ENCODE measurements at places on chromosomes 3 and 15.

DNA sequence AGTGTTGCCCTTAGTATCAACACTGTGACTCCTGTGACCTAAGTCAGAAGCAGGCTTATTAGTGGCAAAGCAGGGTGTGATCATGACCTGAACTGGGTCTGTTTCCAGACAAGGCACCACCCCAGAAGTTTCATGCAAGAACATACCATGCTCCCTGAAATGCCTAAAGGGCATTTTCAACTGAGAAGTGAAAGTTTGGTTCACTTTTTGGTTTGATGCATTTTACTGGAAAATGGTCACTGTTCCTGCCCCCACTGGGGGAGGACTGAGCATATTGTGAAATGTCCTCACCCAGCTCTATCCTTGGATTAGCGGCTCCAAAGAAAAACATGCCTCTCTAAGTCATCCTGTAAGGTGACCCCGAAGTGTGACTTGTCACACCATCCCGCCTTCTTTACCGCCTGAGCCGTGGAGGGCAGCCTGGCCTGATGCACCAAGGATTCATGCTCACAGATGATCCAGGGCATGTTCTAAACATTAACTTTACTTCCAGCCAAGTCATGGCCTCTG lies 3.1 kb upstream of the FAM240A start:
- no peak for DNase-seq

- no peak for DNase-seq
These were observed 62.6 kb downstream of the DUT start for GRCh38 chr15:48393645-48394506.

DNA sequence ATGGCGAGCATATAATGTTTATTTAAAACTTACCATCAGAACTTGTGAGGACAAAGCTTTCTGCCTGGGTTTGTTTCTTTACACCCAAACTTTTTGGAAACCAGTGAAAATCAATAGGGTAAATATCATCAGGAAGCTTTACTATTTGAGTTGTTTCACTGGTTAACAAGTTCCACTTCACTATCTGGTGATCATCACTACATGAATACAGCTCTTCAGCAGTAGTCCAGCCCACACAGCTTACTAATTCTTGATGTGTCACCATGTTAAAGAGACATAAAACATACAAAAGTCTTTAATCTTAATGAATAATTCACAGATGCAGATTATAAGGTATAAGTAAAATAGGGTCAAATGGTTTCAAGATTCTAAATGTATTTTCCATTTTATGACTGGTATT lies 17.6 kb downstream of the IFT80 start:
- DNase-seq, result no peak

DNA sequence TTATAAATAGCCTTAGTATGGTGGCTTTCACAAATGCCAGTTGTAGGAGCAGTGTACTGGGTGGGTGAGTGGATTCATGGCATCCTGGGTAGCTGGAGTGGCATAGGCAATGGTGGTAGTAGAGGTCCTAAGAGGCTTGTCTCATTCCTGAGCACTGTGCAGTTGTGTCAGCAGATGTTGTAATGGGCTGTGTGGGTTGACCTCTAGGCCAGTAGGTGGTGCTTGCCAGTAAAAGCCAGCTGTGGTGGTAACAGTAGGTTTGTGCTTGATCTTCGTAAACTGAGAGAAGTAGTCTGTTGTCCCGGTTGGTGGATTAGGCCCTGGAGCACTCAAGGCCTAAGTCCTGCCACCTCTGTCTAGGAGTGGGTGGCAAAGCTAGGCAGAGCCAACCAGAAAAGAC lies 149.7 kb upstream of the SUCLG2 start:
- no peak for DNase-seq

GRCh38 chr3:130846181-130846580 lies 47.7 kb upstream of the ATP2C1 start:
- no peak for DNase-seq

All from activated CD8-positive, alpha-beta memory T cell treated with anti-CD3 and anti-CD28 coated beads, Interleukin-2, amount 50 U/mL, for 4 hours (primary cell).